Body of pancreas (tissue), 4 donors: ENCODE measurements at places on chromosomes 16 and 17. TPM values are rescaled to one million over a fixed set of nuclear protein-coding genes. Genes with fewer than 3 reads are reported as not detected.

- H3K4me3 ChIP-seq = no peak overlapping the region
- H3K4me1 ChIP-seq = no peaks in the 10 kb centered on the region
- H3K27me3 ChIP-seq = no peaks in the 10 kb centered on the region
- H3K36me3 ChIP-seq = no peaks in the 10 kb centered on the region
- no peak for DNase-seq
Observed at GRCh38 chr17:31400481-31400950, 9.0 kb downstream of the RAB11FIP4 start.

DNA sequence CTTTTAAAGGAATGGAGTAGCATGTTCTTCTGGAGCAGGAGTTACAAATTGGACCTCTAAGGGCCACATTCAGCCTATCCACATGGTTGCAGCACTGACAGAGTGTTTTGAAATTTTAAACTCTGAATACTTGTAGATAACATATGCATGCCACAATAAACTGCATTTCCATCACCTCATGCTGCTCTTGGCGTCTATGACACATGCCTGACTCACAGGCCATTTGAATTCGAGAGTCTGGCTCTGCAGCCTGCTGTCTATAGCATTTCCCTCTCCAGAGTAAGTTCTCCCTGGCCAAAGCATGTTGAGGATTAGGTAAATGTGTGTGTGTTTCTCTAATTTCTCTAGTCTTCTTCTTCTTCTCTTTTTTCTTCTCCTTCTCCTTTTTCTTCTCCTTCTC, 28.7 kb upstream of the MYOCD start:
- H3K27ac ChIP-seq = no peak overlapping the region
- H3K4me1 ChIP-seq = no peaks in the 10 kb centered on the region
- DNase-seq = no peak

GRCh38 chr17:28042721-28043291, 329 bp downstream of the NLK start:
- no peak for DNase-seq
- no peaks in the 10 kb centered on the region for H3K36me3 ChIP-seq
- H3K4me3 ChIP-seq = no peak overlapping the region
- no peak overlapping the region for H3K27ac ChIP-seq
- H3K4me1 ChIP-seq = peaks cover 50% of the 10 kb centered on the region

DNA sequence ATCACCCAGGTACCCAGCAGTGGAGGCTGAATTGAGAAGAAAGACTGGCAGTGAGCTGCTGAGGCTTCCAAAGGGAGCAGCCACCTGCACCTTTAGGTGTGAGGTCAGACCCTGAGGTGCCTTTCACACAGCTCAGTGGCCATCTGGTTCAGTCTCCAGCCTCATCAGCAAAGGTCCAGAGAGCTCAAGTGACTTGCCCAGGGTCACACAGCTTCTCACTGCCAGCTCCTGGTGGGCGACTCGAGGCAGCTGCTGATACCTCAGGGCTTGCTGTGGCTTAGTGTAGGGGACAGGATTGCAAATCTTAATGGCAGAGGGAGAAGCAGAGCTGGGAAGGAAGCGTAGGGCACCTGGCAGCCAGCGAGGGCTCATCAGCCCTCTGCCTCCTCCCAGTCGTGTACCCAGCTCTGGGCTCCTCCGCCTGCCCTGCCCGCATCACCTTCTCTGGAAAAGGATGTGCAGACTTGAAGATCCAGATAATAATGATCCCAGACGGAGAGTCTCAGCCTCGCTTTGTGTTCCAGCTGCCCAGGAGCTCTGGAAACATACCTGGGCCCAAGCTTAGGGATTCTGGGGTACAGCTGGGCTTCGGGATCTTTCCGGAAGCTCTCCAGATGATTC, 165.3 kb upstream of the GSE1 start:
- no peaks in the 10 kb centered on the region for H3K36me3 ChIP-seq
- no peak overlapping the region for H3K4me3 ChIP-seq

- no peak overlapping the region for H3K4me3 ChIP-seq
- no peaks in the 10 kb centered on the region for H3K36me3 ChIP-seq
- no peak overlapping the region for H3K27ac ChIP-seq
- no peaks in the 10 kb centered on the region for H3K27me3 ChIP-seq
- H3K4me1 ChIP-seq = no peaks in the 10 kb centered on the region
Observed at GRCh38 chr17:34110315-34110714, 144.8 kb upstream of the CCL2 start.

- no peaks in the 10 kb centered on the region for H3K36me3 ChIP-seq
- no peak overlapping the region for H3K4me3 ChIP-seq
- no peaks in the 10 kb centered on the region for H3K4me1 ChIP-seq
Observed at GRCh38 chr16:74070237-74070636, 226.4 kb upstream of the PSMD7 start.

- H3K27ac ChIP-seq = no peak overlapping the region
- H3K27me3 ChIP-seq = no peaks in the 10 kb centered on the region
- no peaks in the 10 kb centered on the region for H3K36me3 ChIP-seq
- no peak overlapping the region for H3K4me3 ChIP-seq
- no peak for DNase-seq
- no peaks in the 10 kb centered on the region for H3K4me1 ChIP-seq
Observed at GRCh38 chr16:76378020-76378419, 100.8 kb downstream of the CNTNAP4 start.

GRCh38 chr17:82978765-82979349, 100.6 kb upstream of the METRNL start:
- no peak for DNase-seq
- H3K27me3 ChIP-seq = no peaks in the 10 kb centered on the region
- no peak overlapping the region for H3K4me3 ChIP-seq
- no peak overlapping the region for H3K27ac ChIP-seq
- H3K36me3 ChIP-seq = no peaks in the 10 kb centered on the region

Gene DLG4
- total RNA-seq = 9.3 TPM

Gene KRT20
- not detected for total RNA-seq

Gene MT1A
- 268 TPM for total RNA-seq

Gene DNAAF8
- under 0.01 TPM for total RNA-seq
